Lung microvascular endothelial cell (primary cell): ENCODE measurements at places on chromosomes 16 and 17. TPM values are rescaled to one million over a fixed set of nuclear protein-coding genes. Genes with fewer than 3 reads are reported as not detected.

PRR35 gene
- total RNA-seq = not detected in 2 replicates

CEP95 gene
- total RNA-seq = 13.5 and 16.1 TPM in 2 replicates

METTL16 gene
- total RNA-seq = 7.3 and 7.8 TPM in 2 replicates

MT1G gene
- not detected in 2 replicates for total RNA-seq

RGS9 gene
- total RNA-seq = 0.60 and 0.65 TPM in 2 replicates

C16orf87 gene
- total RNA-seq = 5.9 and 8.9 TPM in 2 replicates
